ENCODE measurements at places on chromosomes 6 and 20. TPM values are rescaled to one million over a fixed set of nuclear protein-coding genes. Genes with fewer than 3 reads are reported as not detected.

SGK1 gene
- total RNA-seq = 420 TPM

LPIN3 gene
- total RNA-seq = 13.2 TPM

PAK5 gene
- not detected for total RNA-seq

DPPA5 gene
- total RNA-seq = not detected

DBNDD2 gene
- 2.0 TPM for total RNA-seq

MRAP2 gene
- total RNA-seq = not detected

RWDD2A gene
- 3.2 TPM for total RNA-seq
